ENCODE measurements at places on chromosomes 7 and 10.

DNA sequence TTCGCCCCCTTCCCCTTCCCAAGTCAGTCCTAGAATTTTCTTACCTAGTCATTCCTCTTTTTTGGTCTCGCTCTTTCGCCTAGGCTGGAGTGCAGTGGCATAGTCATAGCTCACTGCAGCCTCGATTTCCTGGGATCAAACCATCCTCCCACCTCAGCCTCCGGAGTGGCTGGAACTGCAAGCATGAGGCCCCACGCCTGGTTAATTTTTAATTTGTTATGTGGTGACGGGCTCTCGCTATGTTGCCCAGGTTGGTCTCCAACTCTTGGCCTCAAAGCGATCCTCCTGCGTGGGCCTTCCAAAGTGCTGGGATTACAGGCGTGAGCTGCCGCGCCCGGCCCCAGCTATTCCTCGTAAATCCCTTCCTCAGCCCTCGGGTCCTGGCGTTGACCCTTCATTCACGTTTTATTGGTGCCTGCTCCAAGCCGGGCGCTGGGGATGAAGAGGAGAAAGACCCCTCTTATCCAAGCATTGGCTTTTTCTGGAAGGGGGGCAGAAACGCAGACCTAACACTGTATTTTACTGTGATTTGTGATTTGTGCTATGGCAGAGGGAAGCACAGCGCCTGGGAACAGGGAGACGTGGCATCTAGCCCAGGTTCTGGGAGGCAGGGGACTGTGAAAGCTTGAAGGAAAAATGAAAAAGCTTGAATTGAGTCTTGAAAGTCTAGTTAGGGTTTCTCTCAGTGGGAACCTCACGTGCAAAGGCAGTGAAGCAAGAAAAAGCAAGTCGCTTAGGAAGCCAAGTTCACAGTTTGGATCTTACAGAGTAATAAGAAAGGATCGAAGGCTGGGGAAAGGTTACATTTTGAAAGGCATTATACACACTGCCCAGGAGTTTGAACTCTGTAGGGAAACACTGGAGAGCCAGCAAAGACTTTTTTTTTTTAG is 516 bp downstream of the ZNHIT1 start:
- DNase-seq = no peak

DNA sequence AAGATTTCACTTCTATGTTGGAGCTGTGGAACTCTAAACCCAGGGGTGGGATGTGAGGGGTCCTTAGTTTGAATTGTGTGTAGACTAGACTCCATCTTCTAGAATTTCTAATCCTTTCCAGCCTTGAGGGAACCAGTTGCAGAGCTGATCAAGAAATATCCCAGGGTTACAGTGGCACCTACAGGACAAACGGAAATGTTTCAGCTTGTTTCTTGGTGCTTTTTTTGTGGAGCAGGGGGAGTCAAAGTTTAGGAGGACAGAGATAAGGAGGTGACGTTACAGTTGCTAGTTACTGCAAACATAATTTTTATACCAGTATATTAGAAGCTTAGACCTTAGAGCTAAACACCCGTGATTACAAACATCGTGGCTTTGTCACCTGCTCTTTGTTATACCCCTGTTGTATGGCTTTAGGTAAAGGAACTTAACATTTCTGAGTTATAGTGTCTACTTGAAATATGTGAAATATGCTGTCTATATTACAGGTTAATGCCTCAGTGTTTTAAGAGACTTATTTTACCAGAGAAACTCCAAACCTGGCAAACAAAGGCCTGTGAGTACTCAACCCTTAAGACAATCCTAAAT is 84.5 kb upstream of the DYNC1I1 start:
- no peak for DNase-seq

- DNase-seq = no peak
These were observed 15.1 kb upstream of the WNT8B start for GRCh38 chr10:100447663-100448062.

DNA sequence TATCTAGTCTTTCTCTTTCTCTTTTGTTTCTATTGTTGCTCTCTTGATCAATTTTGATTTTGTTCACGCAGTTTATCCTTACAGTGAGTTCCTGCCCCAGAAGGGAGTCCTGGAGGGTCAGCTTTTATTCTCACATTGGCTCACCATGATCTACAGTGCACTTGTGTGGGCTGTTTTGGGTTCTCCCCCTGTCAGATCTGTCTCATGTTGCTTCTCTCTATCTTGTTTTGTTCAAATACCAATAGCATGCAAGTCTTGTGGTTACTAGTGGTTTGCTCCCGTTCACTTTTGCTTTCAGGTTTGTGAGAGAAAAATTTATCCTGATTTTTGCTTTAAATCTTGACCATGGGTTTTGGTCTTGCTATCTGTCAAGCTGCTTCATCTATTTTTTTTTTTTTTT is 74.3 kb downstream of the PTN start:
- no peak for DNase-seq

GRCh38 chr7:82699773-82700186 is 256.2 kb upstream of the CACNA2D1 start:
- DNase-seq = no peak

GRCh38 chr10:69124563-69125268 is 738 bp downstream of the VPS26A start:
- DNase-seq = peak; percentile 62

DNA sequence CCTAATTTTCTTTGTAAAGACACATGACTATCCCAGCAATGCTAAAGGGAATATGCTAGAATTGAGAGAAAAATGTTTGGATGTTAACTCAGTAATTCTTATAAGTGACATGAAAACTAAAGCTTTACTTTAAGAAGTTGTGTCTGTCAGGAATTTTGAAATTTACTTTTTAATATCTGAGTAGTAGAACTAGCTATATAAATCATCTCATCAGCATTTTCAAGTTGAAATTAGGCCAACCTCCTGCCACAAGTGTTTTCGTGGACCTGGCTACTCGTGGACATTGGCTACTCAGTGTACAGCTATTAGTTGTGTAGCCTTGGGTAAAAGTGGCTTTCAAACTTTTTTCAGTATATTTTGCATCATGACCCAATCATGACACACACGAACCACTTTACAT is 70.5 kb downstream of the ADD3 start:
- no peak for DNase-seq

GRCh38 chr10:51773681-51774080 is 74.3 kb upstream of the CSTF2T start:
- no peak for DNase-seq

- no peak for DNase-seq
These were observed 135.5 kb downstream of the DOCK1 start for GRCh38 chr10:127040756-127041155.
